ENCODE measurements at places on chromosomes 1 and 21.
A peak's percentile ranks its signal among the peaks of the same experiment; 100 is the strongest.

- H3K4me1 ChIP-seq: no peaks in the 10 kb centered on the region
- no peaks in the 10 kb centered on the region for H3K27me3 ChIP-seq
- no peak overlapping the region for H3K27ac ChIP-seq
- H3K4me3 ChIP-seq: no peak overlapping the region
Observed at GRCh38 chr1:232648316-232648715, 18.4 kb upstream of the SIPA1L2 start.

GRCh38 chr1:222627232-222627631, 9.3 kb downstream of the MIA3 start:
- DNase-seq: no peak
- H3K4me1 ChIP-seq: no peaks in the 10 kb centered on the region
- H3K27ac ChIP-seq: no peak overlapping the region
- H3K36me3 ChIP-seq: peaks cover 37% of the 10 kb centered on the region
- H3K4me3 ChIP-seq: no peak overlapping the region
- no peaks in the 10 kb centered on the region for H3K27me3 ChIP-seq

DNA sequence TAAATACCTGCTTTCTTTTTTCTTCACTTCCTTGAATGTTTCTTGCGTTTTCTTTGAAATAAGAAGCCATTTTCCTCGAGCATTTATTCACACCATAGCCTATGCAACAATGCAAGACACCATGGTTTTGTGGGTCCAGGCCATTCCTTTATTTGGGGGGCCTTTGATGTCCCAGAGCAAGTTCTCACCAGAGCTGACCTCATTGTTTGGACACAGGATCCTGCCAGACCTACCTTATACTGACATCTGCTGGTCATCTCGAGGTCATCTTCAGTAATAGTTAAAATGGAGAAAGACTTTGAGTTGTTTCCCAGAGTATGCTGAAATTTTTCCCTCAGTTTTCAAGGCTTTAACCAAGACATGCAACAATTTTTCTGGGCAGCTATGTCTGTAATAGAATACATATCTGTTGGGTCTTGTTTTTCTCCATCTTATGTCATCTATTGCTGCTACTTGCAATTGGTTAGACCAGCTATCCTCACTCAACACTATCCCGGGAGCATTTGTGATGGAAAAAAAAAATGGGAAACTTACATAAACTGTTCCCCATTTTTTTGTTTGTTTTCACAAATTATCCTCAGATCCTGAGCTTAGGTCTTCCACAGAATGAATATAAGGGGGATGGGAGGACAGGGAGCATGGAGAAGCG, 34.0 kb upstream of the BACE2 start:
- no peak overlapping the region for H3K27ac ChIP-seq
- H3K27me3 ChIP-seq: no peaks in the 10 kb centered on the region
- H3K36me3 ChIP-seq: no peaks in the 10 kb centered on the region
- H3K4me1 ChIP-seq: no peaks in the 10 kb centered on the region
- no peak overlapping the region for H3K4me3 ChIP-seq

- peak overlapping the region; percentile 40 for H3K4me3 ChIP-seq
- H3K27me3 ChIP-seq: no peaks in the 10 kb centered on the region
Observed at GRCh38 chr1:151897991-151898431, 11.3 kb downstream of the THEM4 start.

DNA sequence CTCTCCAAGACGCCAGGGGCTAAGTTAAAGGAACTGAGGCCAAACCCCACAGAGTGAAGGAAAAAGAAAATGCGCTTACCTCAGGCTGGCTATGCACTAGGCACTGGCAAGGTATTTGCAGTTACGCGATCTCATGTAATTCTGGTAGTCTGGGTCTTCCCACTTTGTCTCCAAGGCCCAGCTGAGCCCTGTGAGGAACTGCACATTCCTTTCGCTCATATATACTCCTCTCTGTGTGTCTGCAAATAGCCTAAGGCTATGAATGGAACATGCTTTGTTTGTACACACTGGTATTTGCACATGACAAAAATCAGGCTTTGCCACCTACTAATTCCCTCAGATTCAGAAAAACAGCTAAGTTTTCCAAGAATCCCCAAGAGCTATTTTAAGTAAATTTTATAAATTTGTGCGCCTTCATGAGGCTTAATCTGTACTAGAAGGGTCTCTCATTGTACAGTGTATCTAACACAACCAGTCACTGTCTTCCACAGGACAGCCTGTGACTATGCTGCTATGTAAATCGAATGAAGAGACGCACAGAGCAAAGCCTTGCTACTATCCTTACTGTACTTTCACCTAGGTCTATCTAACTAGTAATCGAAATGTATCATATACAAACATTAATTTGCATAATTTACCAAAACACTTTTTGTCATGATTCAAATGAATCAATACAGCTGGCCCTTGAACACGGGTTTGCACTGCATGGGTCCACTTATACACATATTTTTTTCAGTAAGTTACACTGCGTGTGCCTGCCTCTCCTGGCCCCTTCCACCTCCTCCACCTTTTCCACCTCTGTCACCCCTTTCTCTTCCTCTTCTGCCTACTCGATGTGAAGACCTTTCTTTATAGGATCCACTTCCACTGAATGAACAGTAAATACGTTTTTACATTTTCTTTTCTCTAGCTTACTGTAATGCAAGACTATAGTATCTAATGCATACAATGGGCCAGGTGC, 87.0 kb downstream of the SIPA1L2 start:
- H3K27ac ChIP-seq: no peak overlapping the region
- H3K36me3 ChIP-seq: no peaks in the 10 kb centered on the region
- H3K4me3 ChIP-seq: no peak overlapping the region
- DNase-seq: no peak

Measured in CD8-positive, alpha-beta memory T cell (primary cell).